ENCODE measurements at places on chromosomes 7 and 10.

- no peak for DNase-seq
These were observed 319.9 kb upstream of the AKR1E2 start for GRCh38 chr10:4506095-4506494.

GRCh38 chr7:45347804-45348203 lies 190.2 kb downstream of the RAMP3 start:
- DNase-seq, result no peak

DNA sequence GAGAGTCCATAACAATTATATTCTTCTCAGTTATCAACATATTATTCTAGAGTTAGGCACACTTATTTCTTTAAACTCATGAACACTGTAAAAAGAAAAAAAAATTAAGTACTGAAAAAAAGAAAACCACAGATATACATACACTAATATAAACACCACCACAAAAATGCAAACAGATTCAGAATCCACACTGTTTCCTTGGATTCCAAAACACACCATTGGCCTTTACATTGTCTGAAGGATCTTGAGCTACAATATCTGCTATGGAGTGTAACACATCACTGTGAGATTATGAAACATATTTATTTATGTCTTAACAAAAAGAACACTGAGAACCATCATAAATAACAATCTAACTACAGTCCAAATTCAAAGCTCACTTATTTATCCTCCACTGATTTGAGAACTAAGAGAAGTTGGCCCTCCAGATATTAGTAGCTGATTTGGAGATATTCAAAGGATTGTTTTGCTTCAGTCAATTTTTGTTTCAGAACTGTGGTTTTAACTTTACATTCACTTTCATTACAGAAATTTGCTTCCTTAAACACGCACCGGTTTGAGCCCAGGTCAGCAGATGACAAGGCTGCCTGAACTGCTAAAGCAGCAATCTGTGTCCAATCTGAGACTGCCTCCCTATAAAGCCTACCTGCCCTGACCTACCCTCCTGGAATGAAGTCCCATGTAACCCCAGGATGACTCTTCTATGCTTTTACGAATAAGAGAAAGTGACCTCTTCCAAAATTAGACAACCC lies 47.0 kb upstream of the CDK1 start:
- DNase-seq, result no peak

DNA sequence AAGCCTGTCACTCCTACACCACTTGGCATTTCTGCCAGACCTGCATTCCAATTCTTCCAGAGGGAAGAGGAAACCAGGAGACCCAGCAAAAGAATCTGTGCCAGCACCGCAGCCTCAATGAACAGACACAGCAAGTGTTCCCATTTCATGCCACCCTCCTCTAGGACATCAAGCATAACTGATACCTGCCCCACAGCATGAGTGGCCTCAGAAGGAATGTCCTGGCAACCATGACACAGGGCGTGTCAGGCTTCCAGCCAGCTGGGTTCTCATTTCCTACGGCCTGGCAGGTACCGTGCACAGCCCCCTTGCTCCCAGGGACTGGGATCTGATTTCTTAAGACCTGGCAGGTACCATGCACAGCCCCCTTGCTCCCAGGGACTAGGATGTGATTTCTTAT lies 7.8 kb downstream of the MAD1L1 start:
- no peak for DNase-seq

- DNase-seq, result peak; percentile 36
These were observed 27.8 kb upstream of the NUB1 start for GRCh38 chr7:151313857-151314256.

DNA sequence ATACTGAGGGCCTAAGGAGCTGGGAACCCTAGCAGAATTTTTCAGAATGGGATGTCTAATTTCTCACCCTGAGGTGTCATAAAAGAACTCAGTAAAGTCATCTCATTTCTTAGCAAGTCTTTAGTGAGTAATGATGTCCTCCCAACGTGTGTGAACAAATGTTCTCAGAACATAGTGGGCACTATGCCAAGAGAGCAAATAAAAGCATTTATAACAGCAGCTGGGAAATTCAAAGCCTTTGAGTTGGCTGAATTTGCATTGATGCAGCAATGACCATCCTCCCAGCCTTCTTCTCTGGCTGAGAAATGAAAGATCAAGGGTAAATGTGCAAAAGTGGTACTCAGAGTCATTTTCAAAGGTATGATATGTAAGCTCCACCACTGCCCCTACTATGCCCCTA lies 109.4 kb downstream of the FAM107B start:
- DNase-seq, result peak; percentile 63

- no peak for DNase-seq
These were observed 59.6 kb downstream of the ATOH7 start for GRCh38 chr10:68172324-68172723.

DNA sequence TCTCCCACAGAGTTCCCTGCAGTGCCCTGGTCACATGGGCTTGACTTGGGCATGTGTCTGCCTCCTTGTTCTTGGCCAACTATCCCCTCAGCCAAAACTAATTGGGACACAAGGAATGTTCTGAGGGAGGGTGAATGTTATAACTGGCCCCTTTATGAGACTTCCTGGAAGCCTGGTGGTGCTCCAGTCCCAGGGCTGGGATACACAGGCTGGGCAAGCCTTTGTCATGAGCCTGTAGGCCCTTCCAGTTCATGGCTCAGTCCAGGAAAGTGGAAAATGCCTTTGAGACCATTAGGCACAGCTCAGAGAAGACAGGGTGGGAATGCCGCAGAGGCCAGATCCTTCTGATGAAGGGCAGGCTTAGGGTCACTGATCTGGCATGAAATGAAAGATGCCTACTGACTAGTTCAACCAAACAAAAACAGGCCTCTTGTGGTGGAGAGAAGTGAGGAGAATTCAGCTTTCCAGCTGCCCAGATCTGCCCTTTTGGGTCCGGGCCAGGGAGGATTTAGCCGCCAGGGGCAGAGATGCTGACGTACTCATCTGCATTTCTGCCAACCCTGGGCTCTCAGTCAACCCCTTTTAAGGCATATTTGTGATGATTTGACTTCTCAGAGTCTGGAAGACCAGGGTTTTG lies 961.5 kb downstream of the KCNMA1 start:
- DNase-seq, result no peak

GRCh38 chr10:132756591-132756990 lies 29.4 kb downstream of the NKX6-2 start:
- no peak for DNase-seq

GRCh38 chr7:104784686-104785085 lies 229.3 kb upstream of the KMT2E start:
- DNase-seq, result no peak

- no peak for DNase-seq
These were observed 51.8 kb downstream of the CUX1 start for GRCh38 chr7:101869026-101869900.

DNA sequence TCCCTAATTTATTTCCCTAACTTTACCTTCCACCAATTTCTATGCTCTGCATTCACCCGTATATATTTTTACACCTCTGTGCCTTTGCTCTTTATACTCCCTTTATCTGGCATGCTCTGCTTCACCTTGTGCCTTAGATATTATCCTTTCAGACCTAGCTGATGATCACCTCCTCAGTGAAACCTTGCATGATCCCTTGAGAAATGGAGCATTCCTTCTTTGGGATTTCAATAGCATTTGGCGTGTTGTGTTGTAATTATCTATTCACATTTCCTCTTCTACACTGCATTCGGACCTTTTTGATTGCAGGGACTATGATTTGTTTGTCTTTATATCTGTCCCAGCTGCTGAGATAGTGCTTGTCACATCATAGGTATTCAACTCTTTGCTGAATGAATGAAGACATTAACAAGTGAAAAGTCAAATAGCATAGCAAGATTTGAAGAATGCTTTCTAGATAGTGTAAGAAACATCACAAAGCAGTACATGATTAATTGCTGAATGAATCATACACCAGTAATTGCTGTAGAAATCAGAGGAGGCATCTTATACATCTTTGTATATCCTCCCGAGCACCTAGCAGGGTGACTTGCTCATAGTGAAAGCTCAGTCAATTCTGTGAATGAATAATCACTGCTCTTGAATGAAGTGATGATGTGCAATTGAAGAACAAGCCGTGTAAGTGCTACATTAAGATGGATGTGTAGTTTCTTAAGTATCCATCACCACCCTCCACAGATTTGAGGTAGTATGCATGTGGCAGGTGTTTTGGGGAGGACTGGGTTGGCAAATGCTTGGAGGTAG lies 2.0 kb upstream of the TM9SF3 start:
- DNase-seq, result no peak

Measured in cardiac muscle cell (in vitro differentiated cells and primary cell).